NCI-H1417 treated with DMSO at 0.1 percent for 48 hours (cell line): ENCODE measurements at places on chromosomes 2 and 18.

- DNase-seq: no peak
Measured at GRCh38 chr18:55286257-55286825, 301.7 kb downstream of the TCF4 start.

GRCh38 chr18:48328473-48329210 is 80.5 kb downstream of the ZBTB7C start:
- no peak for DNase-seq

DNA sequence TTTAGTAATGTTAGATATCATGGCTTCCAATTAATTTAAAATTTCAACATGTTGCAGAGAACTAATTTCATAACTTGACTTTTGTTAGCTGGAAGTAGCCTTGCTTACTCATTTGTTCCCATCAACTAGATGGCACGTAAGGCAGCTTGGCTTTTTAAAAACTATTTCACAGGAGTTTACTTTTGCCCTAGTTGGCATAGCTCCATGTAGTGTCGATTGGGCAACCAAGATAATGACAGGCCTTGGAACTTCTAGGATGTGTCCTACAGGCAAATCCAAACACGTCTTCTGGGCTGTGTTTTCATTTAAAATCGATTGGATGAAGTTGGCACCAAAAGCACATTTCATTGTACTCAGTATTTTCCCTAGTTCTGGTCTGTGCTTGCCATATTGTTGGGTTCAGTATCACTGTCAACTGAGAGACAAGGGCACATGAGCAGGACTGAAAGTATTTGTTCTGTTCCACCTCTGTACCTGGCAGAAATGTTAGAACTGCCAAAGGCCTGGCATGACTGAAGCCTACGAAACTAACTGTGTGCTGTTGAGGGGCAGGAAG is 29.4 kb downstream of the HADHB start:
- DNase-seq: no peak

DNA sequence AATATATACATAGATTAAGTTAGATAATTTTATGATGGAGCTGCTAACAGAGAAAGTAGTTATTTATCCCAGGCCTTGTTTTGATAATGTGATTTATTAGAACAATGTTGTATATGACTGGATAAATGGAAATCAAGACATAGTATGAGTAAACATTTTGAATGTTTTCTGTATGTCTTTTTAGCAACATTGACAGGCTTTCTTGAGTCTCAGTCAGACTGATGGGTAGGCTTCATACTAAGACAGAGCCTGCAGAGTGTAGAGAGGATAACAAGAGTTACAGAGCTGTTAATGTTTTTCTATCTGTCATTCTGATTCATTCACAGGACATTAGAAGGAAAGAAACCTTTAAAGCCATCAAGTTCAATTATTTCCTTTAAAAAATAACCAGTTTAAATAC is 478.5 kb downstream of the LRP1B start:
- no peak for DNase-seq

GRCh38 chr18:8333961-8334360 is 275.3 kb upstream of the RAB12 start:
- DNase-seq: no peak

DNA sequence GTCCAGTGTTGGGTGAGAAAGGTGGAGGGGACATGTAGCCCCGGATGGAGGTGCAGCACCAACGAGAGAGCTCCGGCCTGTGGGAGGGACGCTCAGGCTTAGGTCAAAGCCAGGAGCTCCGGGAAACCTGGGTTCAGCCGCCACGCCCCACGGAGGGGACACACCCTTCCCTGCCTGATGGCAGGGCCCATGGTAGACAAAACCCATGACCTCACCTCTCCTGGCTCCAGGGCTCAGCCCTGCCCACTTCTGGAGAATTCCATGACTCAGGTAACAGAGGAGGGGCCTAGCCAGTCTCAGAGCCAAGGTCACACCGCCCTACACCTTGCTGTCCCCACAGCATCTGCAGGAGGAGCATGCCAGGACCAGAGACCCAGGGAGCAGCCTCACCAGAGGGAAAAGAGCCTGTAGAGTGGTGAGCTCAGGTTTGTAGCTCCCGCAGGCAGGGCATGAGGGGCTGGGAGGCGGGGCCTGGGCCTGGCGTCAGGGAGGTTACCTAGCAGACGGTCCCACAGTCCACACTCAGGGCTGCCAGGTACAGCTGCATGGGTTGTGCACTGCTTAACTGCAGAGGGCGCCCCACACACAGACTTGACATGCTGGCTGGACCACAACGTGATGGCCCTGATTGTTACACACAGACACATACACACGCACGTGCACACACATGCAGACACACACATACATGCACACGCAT is 70.8 kb upstream of the SMAD7 start:
- no peak for DNase-seq

- DNase-seq: no peak
Measured at GRCh38 chr2:160407393-160408172, 86.0 kb downstream of the RBMS1 start.

DNA sequence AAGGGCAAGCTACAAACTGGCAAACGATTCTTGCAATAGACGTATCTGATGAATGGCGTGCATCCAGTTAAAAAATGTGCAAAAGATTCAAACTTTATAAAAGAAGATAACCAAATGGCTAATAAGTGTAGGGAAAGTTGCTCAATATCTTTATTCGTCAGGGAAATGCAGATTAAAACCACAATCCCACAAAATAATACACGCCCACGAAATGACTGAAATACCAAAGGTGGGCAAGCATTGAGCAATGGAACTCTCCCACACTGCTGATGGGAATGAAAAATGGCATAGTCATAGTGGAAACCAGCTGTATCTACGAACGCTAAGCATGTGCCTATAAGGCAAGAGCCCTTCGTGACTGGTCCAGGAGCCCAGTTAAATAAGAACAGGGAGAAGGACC is 168.6 kb upstream of the SIX2 start:
- DNase-seq: no peak

- no peak for DNase-seq
Measured at GRCh38 chr2:41483982-41484857, 563.6 kb upstream of the PKDCC start.

DNA sequence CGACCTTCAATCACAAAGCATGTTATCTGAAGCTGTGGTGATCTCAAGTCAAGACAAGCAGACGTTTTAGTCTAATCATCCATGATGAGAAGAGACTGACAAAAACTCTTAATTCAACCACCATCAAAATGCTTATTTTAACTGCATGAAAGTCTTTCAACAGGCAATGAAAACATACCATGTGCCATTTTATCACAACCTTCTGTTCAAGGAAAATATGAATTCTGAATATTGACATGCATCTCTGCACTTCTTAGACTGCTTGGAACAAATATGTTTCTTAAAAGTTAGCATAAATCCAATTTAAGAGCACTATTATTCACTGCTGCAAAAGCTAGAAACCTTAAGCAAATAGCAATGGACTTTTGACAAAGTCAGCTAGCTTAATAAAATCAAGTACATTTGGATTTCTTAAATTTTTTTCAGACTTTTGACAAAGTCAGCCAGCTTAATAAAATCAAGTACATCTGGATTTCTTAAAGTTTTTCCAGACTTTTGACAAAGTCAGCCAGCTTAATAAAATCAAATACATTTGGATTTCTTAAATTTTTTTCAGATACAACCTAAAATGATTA is 70.9 kb downstream of the OLA1 start:
- DNase-seq: no peak

- no peak for DNase-seq
Measured at GRCh38 chr2:46800625-46801349, 114.8 kb downstream of the MCFD2 start.

DNA sequence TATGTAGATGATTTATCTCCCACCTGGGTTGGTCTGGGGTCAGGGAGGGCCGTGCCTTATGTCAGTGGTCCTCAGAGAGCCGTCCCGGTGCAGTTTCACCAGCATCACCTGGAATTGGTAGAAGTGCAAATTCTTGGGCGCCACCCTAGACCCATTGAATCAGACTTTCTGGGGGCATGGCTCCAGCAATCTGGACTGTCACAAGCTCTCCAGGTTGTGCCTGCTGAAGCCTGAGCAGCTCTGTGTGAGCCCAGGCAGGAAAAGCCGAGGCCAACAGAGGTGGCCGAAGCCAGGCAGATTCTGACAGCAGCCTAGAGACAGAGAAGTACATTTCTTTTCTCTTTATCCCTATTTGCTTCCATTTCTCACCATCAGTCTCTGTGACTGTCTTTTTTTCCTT is 98.4 kb upstream of the SEC11C start:
- DNase-seq: no peak

DNA sequence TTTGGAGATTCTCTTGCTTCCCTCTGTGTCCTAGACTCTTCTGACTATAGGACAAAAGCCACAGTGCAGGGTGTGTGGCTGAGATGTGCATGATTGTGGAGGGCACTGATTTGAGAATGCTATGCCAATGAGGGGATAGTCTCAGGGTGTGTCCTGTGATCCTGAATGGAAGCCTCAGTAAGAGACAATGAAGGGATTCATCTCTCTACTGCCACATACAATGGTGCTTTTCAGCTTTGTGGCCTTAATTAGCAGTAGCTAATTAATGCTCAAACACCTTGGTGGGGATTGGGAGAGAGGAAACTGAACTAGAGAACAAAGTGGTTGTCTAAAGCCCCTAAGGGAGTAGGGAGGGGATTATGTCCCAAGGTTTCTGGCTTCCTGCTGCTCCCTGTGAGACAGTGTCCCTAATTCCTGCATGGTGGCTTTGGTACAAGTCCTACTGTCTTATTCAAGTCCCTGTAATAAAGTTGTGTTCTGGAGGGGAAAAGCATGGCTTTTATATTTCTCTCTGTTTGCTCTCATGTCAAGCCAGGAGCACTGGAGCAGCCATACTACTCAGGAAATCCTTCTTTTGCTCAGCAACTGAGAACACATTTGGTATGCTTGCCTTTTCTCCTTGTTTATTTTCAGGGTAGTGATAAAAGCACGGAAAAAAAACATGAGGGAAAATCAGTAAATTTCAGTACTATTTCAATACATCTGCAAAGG is 415.2 kb upstream of the TCF4 start:
- no peak for DNase-seq

GRCh38 chr2:145000376-145000775 is 480.5 kb upstream of the ZEB2 start:
- DNase-seq: no peak

GRCh38 chr2:224042191-224042696 is 3.2 kb upstream of the SERPINE2 start:
- no peak for DNase-seq

GRCh38 chr18:7618891-7619442 is 51.9 kb downstream of the PTPRM start:
- DNase-seq: no peak

- DNase-seq: no peak
Measured at GRCh38 chr18:41681138-41681880, 273.7 kb upstream of the PIK3C3 start.

GRCh38 chr2:175187378-175187777 is 5.9 kb upstream of the ATP5MC3 start:
- DNase-seq: no peak

GRCh38 chr18:23897733-23898132 is 116.8 kb upstream of the TTC39C start:
- no peak for DNase-seq

DNA sequence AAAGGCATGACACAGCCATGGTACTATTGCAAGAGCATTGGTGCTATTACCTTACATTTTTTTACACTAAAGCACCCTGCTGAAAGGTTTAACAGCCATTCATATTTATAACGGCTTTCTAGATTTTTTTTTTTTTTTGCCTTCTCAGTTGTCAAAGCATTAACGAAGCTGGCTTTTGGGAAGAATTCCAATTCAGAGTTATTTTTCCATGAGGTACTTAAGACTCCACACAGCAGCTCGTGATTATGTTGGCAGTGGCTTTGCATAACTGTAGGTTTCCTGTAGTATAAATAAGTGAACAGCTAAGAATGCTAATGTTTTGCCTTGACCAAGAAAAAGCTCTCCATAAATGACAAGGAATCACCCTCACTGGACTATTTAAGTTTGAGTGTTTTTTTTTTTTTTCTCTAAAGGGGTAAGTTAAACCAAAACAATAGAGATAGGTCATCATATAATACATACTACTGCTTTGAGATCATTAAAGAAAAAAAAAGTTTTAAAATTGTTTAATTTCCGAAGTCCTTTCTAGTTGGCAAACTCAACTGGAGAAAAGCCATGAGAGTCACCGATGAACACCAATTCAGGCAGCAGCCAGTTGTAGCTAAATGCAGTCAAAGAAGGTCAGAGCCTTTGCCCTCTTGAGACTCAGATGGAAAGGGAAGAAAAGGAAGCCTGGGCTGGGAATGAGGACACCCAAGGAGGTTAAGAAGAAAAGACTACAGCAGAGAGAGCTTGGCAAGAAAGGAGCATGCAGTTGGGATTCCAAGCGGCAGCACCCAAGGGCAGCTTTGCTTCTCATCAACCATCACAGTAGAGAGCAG is 187.4 kb upstream of the NCKAP5 start:
- no peak for DNase-seq

DNA sequence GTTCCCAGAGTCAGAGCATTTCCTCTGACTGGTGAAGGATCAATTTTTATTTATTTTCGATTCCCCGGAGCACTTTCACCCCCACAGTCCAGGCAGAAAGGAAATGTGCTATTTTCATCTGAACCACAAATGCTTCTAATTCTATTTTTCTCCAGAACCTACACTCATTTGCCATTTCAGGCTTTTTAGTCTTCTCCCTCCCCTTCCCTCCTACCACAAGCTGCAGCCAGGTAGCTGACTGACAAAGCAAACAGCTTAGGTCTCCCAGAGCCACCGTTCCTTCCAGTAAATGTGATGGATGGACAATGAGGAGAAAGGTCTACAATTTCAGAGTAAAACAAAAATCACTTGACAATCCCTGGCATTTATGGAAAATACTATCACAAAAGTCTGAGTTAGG is 76.9 kb downstream of the KLF7 start:
- DNase-seq: no peak

DNA sequence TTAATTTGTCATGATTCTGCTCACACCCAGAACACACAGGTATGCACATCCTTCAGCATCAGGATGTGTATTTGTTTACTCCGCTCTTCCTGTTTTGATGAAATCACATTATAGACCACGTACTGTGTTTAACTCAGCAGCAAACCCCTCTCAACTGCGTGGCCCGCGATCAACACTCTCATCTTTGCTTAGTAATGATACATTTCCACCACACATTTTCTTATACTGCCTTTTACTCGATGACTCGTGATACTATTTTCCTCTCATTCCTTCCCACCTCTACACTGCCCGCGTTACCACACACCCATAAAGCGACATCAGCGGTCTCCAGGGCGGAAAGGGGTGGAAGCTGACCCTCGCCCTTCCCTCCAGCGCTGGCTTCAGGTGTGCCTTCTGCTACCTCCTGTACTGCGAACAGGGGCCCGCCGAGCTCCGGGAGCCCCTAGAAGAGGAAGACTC is 1.3 kb downstream of the NETO1 start:
- DNase-seq: no peak
